ENCODE measurements at places on chromosomes 6 and 20.

GRCh38 chr6:37171201-37171969 lies 1.4 kb downstream of the PIM1 start:
- DNase-seq = peak; percentile 82

- DNase-seq = no peak
Observed at GRCh38 chr6:144162977-144163376, 12.7 kb downstream of the STX11 start.

DNA sequence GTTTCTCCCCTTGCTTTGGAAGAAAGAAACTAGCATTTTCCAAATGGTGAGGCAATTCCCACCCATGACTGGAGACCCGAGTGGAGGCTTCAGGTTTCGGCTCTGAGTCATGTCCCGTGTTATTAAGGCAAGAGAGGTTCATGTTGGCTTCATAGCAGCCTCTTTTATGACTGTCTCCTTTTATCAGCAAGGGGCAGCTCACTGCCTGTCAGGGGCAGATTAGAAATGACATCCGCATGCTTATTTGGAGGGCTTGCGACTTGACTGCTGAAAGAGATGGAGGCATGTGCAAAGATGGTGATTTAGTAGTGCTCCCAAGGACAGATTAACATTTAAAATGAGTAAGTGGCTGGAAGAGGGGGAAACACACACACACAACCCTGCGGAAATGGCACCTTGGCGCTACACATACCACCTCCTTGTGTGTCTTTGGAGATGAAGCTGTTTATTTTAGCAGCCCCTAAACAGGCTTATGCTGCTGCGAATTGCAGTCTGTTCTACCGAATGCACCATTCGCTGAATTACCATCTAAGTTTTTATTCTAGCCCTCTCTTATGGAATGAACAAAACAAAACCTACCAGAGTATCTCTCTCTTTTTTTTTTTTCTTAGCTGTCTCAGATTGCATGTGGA lies 52.1 kb upstream of the VSTM2L start:
- DNase-seq = no peak

DNA sequence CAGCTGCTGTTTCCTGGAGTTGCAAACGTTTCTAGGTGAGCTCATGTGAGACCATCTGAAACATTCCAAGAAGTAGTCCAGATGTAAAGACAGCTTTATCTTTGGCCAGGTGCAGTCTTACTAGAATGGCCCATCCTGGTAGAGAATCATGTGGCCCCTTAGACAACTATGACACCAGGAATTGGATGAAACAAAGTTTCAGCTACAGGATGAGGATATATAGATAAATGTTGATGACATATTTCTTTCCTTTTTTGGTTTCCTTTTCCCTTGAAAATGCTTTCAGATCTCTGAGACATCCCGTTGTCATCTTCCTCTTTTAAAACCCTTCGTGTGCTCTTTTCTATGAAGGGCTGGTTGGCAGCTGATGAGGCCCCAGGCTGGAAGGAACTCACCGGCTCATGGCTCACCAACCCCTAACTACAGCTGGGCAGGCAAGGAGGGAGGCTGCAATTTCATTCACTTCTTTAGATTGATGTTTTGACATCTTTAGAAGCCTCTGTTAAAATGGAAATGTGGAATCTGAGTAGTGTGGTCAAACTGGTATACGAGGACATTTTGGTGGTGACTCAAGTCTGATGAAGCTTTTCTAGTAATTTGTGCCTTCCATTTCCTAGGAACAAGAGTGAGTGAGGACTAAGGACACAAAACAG lies 167.9 kb upstream of the TNFAIP3 start:
- DNase-seq = peak; percentile 81

DNA sequence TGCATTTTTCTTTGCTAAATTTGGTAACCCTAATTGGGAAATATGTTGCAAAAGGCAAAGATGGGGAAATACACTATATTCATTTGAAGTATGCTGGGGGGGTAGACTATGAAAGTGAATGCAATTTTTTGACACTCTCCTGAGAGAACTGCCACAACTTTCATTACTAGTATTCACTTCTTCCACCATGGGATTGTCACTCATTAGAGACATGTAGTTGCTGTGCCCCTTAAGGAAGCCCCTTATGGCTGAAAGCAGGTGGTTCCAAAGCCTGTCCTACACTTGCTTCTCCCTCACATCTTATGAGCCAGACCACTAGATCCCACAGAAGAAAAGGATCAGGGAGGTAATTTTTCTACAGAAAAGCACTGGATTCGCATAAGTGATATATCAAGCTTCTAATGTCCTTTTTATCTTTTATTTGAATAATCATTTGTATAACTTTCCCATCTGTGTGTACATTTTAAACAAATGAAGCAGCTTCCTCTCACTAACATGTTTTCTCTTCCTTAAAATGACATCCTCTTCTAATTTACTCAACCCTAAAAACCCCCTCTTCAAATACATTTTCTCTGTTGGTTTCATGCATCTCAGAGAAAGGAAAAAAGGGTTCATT lies 83.8 kb downstream of the GCLC start:
- DNase-seq = no peak

- no peak for DNase-seq
Observed at GRCh38 chr6:88167352-88167937, 1.3 kb upstream of the CNR1 start.

All from activated CD4-positive, alpha-beta T cell treated with anti-CD3 and anti-CD28 coated beads, Interleukin-2, amount 10 ng/mL, durations not matched to agents 24 days and 14 days (primary cell).